ENCODE measurements at places on chromosomes 1 and 21. TPM values are rescaled to one million over a fixed set of nuclear protein-coding genes. Genes with fewer than 3 reads are reported as not detected.

Gene ZNF593
- total RNA-seq, result 19.5 TPM

- no peak for DNase-seq
Observed at GRCh38 chr1:206589206-206589605, 23.1 kb downstream of the EIF2D start.

DNA sequence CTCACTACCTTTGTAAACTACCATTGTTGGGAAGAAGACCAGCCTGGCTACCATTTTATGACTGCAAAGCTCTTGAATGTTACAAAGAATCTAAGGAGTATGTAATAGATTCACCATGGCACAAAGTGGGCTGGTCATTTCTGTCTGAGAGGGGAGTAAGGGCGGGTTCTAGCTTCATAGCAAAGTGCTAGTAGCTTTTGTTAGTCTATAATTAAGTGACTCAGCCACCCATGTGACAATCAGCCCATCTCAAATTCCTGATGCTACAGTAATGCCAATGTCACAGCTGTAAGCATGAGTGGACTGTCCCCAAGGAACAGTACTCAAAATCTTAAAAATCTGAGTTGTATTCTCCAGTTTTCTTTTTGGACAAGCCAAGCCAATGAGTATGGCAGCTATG is 15.4 kb upstream of the OTUD3 start:
- DNase-seq, result no peak

GRCh38 chr1:18776777-18777176 is 82.7 kb downstream of the TAS1R2 start:
- no peak for DNase-seq

DNA sequence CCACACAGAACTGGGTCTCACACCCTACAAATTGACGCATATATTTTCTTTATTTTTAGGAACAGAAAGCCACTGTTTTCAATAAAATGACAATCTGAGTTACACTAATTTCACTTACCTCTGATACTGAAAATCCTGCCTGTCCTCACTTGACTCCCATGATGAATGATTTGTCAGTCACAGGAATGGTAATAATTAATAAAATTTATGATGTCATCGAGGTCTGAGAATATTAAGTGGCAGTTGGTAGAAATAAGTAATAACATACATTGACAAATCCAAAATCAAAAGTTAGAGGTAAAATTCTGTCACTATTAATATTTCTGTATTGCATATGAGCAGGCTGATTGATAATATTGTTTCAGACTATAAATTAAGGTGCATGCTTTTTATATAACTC is 418.7 kb upstream of the RGS18 start:
- DNase-seq, result no peak

Measured in Peyer's patch (tissue), 4 donors.